ENCODE measurements at places on chromosomes 7 and 10.

- DNase-seq, result no peak
These were observed 898.8 kb downstream of the ANKRD7 start for GRCh38 chr7:119123326-119123725.

GRCh38 chr7:127582361-127582760, 3.0 kb downstream of the GCC1 start:
- DNase-seq, result no peak

DNA sequence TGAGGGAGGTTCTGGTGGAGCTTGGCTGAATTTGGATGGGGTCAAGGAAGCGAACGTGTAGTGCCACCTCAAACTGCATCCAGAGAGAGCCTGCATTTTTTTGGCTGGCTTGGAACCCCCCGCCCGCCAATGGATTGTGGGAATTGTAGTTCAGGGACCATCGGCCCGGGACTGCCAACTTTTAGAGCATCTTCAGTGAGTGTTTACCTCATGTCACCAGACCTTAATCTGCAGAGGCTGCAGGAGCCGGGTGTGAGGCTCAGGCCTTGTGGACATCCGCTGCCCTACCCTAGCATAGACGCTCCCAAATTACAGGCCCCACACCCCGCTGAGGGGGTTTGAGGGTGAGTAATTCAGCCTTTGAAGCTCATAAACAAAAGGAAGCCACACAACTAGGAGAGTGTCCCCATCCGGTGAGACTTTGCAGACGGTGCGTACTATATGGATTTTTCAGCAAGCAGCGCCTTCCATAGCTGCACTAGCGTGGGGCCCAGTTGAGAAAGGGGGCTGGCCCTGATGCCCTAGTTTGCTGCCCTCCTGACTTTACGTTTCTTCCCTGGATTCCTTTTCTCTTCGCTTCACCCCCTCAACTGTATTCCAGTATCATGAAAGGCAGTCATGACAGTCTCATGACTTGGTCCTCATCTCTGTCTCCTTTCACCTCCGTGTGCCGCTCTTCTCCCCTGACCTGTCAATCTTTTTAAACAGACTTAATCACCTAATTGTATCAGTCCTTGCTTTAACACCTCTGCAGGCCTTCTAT, 717 bp downstream of the CNPY4 start:
- DNase-seq, result peak; percentile 49

- no peak for DNase-seq
These were observed 116.8 kb downstream of the AUTS2 start for GRCh38 chr7:69714886-69715576.

DNA sequence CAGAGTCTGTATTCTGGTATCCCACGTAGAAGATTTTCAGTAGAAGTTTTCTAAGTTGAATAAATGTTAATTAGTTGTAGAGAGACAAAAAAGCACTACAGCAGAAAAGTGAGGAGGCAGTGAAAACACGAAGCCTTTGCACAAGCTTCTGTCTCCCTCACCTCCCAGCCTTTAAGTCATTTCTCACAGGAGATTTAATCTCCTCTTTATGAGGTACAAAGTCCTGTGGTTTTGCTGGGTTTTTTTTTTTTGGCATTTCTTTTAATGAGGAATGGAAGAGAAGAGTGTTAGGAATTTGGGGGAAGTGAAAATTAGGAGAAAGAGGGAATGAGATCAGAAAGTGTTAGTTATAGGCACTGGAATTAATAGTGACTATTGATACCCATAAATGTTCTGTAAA, 21.5 kb downstream of the SPAG6 start:
- DNase-seq, result no peak

DNA sequence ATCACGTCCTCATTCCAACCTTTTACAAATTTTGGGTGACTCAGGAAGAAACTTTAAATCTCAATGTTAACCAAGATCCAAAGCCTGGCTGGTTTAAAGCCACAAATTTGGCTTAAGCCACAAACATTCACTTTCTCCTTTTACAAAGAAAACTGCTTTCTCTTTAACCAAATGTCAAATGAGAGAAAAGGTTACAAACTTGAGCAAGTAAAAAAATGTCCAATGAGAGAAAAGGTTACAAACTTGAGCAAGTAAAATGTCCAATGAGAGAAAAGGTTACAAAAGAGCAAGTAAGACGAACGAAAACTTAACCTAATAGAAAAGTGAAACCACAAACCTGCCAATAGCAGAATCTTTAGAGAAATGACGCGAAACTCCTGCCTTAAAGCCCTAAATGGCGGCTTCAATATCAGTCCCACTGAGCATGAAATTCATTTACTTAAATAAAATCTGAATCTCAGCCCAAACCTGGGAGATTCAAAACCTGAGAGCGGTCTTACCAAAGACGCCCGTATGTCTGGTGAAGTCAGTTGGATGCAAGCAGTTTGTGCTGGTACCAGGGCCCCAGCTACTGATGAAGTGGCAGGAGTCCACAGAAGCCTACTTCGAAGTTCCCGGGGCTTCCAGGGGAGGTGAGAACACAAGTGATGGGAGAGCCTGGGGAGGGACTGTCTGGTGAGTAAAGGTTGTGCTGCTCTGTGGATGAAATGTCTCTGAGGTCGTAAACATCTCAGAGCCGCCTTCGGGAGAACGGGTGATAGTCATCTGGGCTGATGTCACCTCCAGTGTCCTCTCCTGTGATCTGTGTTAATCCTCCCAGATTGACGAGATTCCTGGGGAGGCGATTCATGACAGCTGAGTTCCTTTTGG, 74.6 kb downstream of the PAXIP1 start:
- peak; percentile 15 for DNase-seq

GRCh38 chr10:27153845-27154193, 365 bp downstream of the YME1L1 start:
- DNase-seq, result peak; percentile 2

DNA sequence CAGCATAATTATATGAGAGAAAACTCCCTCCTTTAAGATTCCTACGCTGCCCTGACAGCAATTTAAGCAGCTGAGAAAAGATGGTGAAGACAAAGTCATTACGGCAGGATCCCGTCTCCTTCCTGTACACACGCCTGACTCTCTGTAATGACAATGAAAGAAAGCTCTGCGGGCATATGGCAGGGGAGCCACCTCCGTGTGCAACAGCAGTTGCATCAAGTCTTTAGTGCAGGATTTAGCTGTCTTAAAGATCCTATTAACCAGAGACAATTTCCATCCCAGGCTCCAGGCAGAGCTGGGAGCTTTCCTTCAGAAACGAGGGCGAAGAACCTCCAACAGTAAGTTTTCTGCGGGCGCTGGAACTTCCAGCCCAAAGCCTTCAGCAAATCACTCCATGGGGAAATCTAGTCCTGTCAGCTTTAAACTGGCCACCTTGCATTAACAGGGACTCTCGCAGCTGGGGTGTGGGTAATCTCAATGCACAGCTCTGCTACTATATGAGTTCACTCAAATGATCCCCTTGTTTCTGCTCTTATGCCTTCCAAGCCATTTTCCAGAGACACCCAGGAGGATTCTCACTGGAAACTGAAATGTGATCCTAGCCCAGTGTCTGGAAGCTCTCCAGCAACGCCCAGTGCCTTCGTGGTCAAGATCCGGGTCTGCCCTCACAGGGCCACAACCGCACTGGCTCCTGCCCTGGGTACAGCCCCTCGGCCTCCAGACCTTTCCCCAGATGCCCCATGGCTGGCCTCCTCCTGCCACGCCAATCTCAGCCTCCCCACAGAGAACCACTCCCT, 74.9 kb downstream of the CTBP2 start:
- DNase-seq, result no peak

GRCh38 chr10:5543623-5544022, 18.9 kb downstream of the CALML3 start:
- DNase-seq, result no peak

- peak; percentile 3 for DNase-seq
These were observed 274.9 kb upstream of the GALNT17 start for GRCh38 chr7:70856901-70857630.

GRCh38 chr10:117486606-117487005, 55.9 kb upstream of the EMX2 start:
- DNase-seq, result no peak

- no peak for DNase-seq
These were observed 1.1 kb upstream of the MTPAP start for GRCh38 chr10:30349967-30350735.

GRCh38 chr10:29328983-29329382, 40.1 kb downstream of the LYZL1 start:
- DNase-seq, result no peak

DNA sequence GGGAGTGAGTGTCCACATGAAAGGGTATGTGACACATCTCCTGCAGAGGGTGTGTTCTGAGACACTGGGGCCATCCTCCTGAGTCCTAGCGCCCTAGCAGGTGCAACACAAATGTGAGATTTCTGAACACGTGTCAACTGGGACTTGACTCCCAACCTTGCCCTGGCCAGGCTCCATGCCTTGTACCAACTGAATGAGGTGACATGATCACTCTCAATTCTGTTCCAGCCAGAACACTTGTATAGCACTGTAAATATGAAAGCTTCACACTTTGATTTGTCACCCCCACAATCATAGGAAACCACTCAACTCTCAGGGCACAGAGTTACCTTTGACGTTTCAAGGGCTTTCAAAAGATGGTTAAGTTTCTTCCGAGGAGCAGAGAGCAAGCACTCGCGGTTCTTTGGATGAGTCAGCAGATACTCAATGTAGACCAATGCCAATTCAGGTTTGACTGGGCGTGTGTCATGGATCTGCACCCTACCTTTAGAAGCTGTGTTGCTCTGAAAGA, 48.6 kb downstream of the NCAPG2 start:
- no peak for DNase-seq

- no peak for DNase-seq
These were observed 64.1 kb downstream of the TMEM168 start for GRCh38 chr7:112726076-112726475.

DNA sequence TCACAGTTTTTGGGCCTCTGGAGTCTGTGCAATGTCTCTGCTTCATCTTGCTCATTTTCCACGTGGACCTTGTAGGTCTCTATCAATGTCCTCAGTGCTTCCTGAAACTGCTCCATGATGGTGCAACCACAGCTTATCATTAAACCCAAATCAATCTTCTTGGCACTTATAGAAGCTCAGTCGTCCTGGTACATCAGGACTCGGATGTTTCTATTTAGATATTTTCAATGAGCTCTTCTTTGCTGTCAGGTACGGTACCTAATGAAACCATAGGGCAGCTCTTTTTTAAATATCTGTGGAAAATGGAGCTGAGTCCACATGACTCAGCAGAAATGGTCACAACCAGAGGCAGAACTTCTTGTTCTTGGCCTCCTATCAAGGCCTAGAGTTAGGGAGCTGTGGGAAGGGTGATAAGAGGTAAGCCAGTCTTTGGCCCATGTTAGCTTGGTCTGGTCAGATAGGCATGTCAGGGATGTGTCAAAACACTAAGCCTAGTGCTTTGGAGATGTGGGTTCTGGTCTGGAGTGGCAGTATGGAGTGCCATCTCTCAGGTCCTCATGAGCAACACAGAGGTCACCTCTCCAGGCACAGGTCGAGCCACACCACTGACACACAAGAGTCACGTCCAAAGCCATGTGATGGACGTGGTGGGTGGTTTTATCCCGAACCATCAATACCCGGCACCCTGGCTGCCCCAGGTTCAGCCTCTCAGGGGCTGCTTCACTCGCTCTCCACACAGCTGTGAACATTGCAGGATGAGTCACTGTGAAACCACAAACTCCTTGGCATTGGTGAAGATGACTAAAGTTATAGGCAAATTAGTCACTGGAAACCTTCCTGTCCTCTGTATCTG, 87.0 kb downstream of the TBXAS1 start:
- peak; percentile 23 for DNase-seq

DNA sequence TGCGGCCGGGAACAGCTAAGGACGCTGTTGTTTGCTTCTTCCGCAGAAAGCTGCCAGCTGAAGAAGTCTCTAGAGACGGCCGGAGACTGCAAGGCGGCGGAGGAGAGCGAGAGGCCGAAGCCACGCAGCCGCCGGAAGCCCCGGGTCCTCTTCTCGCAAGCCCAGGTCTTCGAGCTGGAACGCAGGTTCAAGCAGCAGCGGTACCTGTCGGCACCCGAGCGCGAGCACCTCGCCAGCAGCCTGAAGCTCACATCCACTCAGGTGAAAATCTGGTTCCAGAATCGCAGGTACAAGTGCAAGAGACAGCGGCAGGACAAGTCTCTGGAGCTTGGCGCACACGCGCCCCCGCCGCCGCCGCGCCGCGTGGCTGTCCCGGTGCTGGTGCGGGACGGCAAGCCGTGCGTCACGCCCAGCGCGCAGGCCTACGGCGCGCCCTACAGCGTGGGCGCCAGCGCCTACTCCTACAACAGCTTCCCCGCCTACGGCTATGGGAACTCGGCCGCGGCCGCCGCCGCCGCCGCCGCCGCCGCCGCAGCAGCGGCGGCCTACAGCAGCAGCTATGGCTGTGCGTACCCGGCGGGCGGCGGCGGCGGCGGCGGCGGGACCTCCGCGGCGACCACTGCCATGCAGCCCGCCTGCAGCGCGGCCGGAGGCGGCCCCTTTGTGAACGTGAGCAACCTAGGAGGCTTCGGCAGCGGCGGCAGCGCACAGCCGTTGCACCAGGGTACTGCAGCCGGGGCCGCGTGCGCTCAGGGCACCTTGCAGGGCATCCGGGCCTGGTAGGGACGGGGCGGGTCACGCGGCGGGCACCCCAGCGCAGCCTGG, 2.4 kb downstream of the NKX2-3 start:
- no peak for DNase-seq

DNA sequence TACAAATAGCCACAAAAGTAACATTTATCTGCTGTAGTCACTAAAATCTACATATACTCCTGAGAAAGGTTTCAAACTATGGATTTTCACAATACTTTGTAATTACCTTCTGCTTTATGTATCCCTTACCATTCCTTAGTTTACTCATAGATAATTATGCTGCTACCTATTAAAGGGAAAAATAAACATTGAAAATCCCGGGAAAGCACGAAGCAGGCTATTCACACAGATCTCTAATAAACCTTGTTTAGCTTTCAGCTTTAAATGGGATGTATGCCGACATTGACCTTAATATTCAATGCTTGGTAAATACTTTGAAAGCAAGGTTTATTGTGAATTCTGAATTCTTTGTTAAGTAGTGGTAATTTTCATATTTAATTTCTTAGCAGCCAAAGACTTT, 58.5 kb upstream of the SMIM30 start:
- no peak for DNase-seq

GRCh38 chr7:68224041-68224741, 1227.6 kb downstream of the TYW1 start:
- no peak for DNase-seq

- no peak for DNase-seq
These were observed 82.3 kb downstream of the LHFPL3 start for GRCh38 chr7:104410742-104411141.

GRCh38 chr10:46299536-46300369, 13.0 kb downstream of the ANTXRL start:
- no peak for DNase-seq

GRCh38 chr10:15433850-15434537, 62.9 kb upstream of the FAM171A1 start:
- no peak for DNase-seq

- DNase-seq, result no peak
These were observed 14.0 kb downstream of the ITPRIP start for GRCh38 chr10:104324221-104324686.

DNA sequence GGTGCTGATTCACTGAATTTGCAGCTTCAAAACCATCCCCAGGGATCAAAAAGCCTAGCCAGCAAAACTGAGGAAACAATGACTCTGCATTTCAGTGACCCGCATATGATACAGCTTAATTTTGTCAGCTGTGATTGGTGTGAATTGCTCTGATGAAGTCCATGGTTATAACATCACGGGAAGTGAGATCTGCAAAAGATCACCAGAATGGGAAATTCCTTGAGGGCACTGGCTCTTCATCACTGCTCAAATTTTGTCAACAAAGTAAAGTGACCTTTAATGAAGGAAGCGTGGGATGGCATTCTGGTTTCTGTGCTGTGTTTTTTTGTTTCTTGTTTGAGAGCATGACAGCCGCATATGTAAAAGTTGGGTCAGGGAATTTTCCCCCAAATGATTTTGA, 745.9 kb downstream of the GATA3 start:
- no peak for DNase-seq

All from stimulated activated CD4-positive, alpha-beta T cell treated with anti-CD3 and anti-CD28 coated beads, TNF-alpha, amount 100 ng/mL, for 1 hour (primary cell).